ENCODE measurements at places on chromosomes 3 and 15.

DNA sequence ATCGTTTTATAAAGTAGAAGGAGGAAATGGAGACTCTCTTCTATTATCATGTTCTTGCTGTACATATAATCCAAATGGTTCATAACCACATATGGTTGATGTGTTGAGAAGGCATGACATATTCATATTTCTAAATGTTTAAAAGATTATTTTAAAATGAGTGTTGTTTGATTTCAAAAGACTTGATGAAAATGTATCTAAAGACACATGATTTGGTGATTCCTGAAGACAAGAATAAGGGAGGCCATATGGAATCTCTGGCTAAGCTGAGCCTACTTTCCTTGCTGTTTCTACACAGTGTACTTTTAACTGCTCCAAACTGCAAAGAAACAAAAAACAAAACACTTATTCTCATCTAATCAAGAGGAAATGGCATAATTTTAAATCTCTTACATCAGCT, 23.0 kb upstream of the GYG1 start:
- no peak for DNase-seq

DNA sequence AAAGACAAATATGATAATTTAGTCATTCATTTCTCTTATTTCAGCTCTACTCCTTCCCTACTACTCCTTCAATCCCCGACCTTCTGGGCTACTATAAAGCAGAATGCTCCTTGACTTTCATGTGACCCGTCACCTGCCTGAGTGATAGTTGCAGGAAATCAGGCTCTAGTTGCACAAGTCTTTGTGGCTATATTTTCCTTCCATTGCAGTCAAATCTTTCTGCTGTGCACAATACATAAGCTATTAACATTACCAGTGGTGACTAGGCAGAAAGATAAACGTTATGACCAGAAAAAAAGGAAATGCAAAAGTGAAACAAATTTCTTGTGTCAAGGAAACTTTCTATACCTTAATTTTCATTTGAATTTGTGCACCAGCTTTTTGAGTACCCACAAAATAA, 2.3 kb downstream of the SUCNR1 start:
- DNase-seq: no peak

DNA sequence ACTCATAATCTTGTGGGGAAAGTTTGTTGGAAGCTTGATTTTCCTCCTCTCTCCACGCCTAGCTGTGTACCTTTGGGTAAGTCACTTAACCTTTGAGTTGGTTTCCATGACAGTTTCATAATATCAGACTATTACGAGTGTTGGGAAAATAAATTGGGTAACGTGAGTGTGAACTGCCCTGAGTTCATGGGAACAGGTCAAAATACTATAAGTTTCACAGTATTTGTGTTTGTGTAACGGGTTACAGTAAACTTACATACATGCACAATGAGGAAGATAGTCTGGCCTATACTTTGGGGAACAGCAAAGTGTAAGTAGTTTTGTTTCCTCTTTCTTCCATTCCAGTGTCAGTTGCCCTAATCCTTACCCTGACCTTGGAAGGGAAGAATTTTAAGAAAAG, 509.9 kb downstream of the MECOM start:
- DNase-seq: no peak

- no peak for DNase-seq
Observed at GRCh38 chr3:48877671-48878070, 21.0 kb downstream of the SLC25A20 start.

GRCh38 chr3:123802007-123802625, 82.0 kb downstream of the MYLK start:
- no peak for DNase-seq

- no peak for DNase-seq
Observed at GRCh38 chr15:97874139-97874538, 86.4 kb upstream of the ARRDC4 start.

DNA sequence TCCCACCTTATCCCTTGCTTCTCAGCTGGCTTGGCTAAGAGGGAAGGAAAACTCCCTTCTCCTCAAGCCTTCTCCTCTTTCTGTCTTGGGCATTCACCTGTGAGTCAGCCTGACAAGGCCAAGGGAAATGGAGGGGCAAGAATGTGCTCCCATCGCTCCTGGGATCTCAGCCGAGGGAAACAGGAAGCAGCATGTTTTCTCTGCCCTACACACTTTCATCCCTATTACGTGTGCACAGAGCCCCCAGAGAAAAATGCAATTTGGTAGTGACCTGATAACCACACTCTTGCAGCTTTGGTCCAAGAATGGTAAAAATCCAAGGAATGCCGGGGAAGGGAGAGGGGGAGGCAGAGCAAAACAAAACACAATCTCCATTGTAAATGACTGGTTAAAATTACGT, 32.9 kb upstream of the MTMR10 start:
- no peak for DNase-seq

Data from CD4-positive, alpha-beta T cell treated with Interleukin-17A for 4 hours (primary cell).